Stimulated activated CD8-positive, alpha-beta memory T cell treated with anti-CD3 and anti-CD28 coated beads, Interleukin-15, amount 100 ng/mL, for 48 hours (primary cell): ENCODE measurements at places on chromosomes 1 and 21.

GRCh38 chr1:43901196-43901961, 32.2 kb upstream of the ARTN start:
- DNase-seq = no peak

DNA sequence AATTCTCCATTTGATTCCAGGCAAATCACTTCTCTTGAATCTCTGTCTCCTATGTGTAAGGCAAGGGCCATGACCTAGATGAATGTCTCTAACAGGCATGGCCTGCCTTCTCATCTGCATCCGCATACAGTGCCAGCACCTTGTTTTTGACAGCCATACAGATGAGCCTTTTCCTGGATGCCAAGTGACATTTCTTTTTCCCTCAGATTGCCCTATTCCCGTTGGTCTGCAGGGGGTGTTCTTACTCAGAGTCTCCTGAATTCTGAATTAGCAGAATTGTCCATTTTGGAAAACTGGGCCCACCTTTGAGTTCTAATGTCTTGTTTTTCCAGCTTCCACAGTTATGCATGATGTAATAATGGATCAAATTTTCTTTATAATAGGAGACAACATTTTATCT, 88.0 kb upstream of the ADAR start:
- no peak for DNase-seq

DNA sequence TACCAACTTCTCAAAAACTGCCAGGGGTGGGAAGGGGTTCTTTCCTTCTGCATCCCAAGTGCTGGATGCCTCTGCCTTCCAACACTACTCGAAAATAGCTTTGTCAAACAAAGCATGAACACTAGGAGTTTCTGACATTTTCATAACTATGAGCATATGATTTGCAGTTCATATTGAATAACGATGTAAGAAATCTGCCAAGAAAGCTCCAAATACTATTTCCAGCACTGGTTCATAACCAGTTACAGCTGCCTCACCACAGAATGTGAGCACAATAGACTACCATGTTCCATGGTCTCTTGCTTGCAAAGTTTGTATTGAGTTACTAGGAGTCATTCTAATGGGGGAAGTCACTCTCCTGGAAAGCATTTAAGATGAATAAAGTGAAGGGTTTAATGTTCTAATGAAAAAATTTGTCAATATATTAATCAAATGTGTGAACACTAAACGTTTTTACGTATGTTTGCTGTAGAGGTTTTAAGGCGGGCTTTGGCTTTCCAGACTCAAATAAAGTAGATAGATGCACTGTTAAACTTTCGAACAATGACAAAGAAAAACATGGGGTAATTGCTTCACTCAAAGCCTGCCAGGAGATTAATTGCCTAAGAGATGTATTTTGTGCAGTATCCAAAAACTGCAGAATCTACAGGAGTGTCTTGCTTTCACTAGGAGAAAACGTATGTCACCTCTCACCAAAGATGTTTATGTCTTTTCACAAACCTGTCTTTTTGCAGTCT, 78.6 kb upstream of the UBE2U start:
- DNase-seq = no peak

GRCh38 chr1:76292418-76293184, 218.1 kb downstream of the ST6GALNAC3 start:
- DNase-seq = no peak

GRCh38 chr1:156854634-156855033, 4.3 kb downstream of the INSRR start:
- DNase-seq = no peak

GRCh38 chr1:58104960-58105359, 441.6 kb downstream of the OMA1 start:
- DNase-seq = no peak

GRCh38 chr1:178953034-178953433, 72.7 kb upstream of the FAM20B start:
- no peak for DNase-seq

- DNase-seq = no peak
Observed at GRCh38 chr1:46903481-46903880, 37.8 kb downstream of the CYP4A11 start.

- no peak for DNase-seq
Observed at GRCh38 chr1:75099581-75099980, 34.6 kb upstream of the LHX8 start.

- no peak for DNase-seq
Observed at GRCh38 chr1:160024195-160024905, 7.4 kb downstream of the PIGM start.

- no peak for DNase-seq
Observed at GRCh38 chr1:85617633-85618100, 37.1 kb downstream of the CCN1 start.

- DNase-seq = peak; percentile 89
Observed at GRCh38 chr1:110407260-110408210, at the start of gene LAMTOR5. LAMTOR5 (minus strand) TSS chr1:110407694; CDS start chr1:110407620, 74 bp downstream.

- DNase-seq = no peak
Observed at GRCh38 chr1:2597441-2598328, 11.1 kb downstream of the PRXL2B start.

- no peak for DNase-seq
Observed at GRCh38 chr1:27161594-27161993, 6.7 kb upstream of the SLC9A1 start.

DNA sequence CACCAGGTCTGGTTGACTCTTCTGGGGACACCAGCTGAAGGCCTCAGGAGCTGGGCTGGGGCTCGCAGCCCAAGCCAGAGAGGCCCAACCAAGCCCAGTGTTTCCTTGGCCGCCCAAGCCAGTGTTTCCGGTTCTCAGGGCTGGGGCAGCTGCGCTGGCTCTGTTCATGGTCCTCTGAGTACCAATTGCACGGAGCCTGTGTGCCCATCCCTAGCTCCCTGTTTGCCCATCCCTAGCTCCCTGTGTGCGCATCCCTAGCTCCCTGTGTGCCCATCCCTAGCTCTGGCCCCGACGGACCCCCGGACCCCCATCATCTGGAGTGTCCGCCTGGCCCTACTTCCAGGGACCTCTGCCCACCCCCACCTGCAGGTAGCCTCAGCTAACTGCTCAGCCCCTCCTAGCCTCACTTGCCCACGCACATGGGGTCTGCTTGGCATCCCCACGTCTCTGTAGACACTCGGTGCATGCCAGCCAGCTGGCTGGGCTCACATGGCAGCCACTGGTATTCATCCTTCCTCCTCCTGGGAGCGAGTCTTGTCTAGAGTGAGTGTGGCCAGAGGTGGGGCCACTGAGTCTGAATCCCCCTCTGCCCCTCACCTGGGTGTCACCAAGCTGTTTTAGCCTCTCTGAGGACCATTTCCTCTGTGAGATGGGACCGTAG, 64.0 kb downstream of the WNT9A start:
- DNase-seq = no peak

GRCh38 chr1:54460861-54461387, 54.7 kb upstream of the SSBP3 start:
- no peak for DNase-seq

- no peak for DNase-seq
Observed at GRCh38 chr1:221565711-221566110, 176.2 kb downstream of the DUSP10 start.

- DNase-seq = no peak
Observed at GRCh38 chr1:53308506-53308905, 19.4 kb downstream of the LRP8 start.

DNA sequence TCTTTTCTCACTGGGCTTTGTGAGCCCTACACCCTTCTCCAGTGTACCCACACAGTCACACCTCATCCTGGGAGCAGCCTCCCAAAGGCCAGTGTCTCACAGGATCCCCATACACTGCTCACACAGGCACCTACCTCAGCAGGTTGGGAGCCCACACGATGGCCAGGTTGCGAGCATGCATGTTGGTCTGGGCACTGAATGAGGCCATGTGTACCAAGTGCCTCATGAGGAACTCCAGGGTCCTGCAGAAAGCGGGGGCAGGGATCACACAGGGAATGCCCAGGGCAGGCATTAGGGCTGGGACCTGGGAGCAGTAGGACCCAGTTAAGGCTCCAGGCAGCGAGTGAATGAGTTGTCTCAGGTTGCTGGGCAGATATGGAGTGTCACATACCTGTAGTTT, 8.5 kb upstream of the USF1 start:
- DNase-seq = no peak

DNA sequence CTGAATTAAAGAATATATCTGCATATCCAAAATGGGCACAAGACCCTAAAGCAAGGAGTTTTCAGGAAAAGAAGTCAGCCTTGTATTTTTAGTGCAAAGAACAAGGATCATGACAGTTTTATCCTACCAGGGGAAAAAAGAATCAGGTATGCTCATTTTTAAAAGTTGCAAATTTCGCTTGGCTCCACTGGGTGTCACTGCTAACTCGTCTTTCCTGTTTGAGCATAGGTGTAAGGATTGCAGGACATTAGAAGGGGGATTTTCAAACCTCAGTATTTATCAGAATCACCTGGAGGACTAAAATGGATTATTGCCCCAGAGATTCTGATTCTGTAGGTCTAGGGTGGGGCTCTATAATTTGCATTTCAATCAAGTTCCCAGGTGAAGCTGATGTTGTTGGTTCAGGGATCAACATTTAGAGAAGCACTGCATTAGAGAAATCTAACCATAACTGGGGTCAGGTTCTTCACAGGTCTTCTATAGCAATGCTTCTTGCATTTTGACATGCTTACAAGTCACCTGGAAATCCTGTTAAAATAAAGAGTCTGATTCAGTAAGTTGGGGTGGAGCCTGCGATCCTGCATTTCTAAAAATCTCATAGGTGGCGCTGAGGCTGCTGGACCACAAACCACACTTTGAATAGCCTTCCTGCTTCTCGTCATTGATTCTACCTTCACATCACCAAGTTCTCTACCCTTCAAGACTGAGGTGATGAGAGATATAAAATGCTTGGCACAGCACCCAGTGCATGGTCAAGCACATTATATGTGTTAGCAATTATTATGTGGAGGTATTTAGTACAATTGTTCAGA, 39.6 kb downstream of the NUF2 start:
- no peak for DNase-seq

- DNase-seq = no peak
Observed at GRCh38 chr1:43705982-43706597, 1.2 kb upstream of the ST3GAL3 start.

- DNase-seq = no peak
Observed at GRCh38 chr1:88595355-88596002, 88.6 kb upstream of the PKN2 start.

DNA sequence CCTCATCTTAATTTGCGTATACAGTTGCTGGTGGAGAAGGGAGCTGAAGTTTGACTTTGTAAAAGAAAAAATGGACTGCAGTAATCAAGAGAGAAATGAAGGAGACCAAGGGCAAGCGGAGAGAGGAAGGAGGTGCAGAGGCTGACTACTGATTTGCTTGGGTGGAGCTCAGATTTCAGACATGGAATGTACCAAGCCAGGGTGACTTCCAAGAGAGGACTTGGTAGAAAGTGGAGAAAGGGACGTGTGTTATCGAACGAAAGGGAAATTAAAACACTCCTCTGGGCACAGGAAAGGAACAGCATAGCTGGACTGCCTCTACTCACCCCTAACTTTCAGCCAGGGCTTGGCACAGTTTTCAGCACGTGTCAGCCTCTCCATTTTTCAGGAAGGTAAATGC, 15.1 kb upstream of the HEATR1 start:
- no peak for DNase-seq

DNA sequence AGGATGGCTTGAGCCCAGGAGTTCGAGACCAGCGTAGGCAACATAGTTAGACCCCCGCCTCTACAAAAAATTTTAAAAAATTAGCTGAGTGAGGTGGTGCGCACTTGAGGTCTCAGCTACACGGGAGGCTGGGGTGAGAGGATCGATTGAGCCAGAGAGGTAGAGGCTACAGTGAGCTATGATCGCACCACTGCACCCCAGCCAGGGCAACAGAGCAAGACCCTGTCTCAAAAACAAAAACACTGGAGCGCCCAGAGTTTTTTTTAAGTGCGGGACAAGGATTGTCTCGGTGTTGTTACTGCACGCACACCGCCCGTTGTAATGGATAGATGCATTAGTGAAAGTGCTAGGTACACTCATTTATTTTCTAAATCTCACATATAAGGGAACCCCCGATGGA, 37.1 kb downstream of the PIK3CD start:
- no peak for DNase-seq

DNA sequence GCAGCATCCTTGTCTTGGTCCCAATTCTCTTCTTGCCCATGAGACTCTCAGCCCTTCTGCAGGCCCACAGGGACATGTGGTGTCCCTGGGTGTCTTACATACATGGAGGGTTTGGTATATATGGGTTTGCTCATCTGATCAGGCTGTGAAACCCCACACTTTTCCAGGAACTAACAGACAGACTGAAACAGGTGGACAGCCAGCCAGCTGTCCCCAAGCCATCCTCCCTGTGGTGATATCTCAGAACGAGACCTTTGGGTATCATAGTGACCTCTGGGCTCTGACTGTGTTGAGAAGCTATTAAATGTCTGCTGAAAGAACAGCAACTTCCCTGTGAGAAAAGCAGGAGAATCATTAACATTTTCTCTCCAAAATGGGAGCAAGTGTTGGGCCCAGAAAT, 115.5 kb upstream of the PAXBP1 start:
- no peak for DNase-seq

GRCh38 chr1:193411714-193412113, 225.3 kb upstream of the B3GALT2 start:
- no peak for DNase-seq

DNA sequence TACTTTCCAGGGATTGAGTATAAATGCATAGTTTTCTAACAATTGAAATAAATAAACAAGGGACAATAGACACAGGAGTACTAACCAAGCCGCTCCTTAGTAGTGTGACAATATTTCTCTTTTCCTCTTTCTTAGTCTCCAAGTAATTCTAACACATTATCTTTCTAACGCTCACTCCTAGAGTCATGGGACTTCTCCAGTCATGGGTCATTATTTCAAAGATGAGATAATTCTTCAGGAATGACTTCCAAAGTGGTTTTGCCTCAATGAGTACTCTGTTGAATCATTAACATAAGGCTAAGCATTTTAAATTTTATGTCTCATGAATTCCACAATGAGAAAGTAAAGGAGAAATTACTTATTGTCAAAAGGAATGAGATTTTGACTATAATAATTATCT, 605.8 kb upstream of the ADAMTS5 start:
- DNase-seq = no peak

- no peak for DNase-seq
Observed at GRCh38 chr21:44820851-44821250, 3.0 kb upstream of the SUMO3 start.

DNA sequence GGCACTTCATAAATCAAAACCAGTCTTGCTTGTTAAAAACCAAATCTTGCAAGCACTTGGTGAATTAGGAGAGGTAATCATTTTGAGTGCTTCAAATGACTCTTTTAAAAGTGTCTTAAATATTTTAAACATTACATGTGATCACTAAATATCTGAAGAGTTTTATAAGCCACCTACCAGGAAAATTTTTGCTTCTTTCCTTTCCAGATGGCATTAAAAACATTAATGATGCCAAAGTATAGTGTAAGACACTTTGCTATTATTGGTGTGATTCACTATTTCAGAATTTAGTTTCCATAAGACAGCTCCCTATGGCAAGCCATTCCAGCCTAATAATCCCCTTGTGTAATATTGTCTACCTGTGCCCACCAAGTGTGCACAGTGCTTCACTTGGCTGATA, 548.8 kb upstream of the ADAMTS5 start:
- no peak for DNase-seq

GRCh38 chr1:97245682-97246081, 524.1 kb downstream of the PTBP2 start:
- DNase-seq = no peak

- DNase-seq = no peak
Observed at GRCh38 chr21:33023574-33024200, 2.0 kb upstream of the OLIG2 start.

- DNase-seq = no peak
Observed at GRCh38 chr1:175176246-175176645, 16.3 kb downstream of the KIAA0040 start.

- no peak for DNase-seq
Observed at GRCh38 chr1:235843461-235843961, 23.2 kb downstream of the LYST start.
